ENCODE measurements at places on chromosomes 4 and X.

DNA sequence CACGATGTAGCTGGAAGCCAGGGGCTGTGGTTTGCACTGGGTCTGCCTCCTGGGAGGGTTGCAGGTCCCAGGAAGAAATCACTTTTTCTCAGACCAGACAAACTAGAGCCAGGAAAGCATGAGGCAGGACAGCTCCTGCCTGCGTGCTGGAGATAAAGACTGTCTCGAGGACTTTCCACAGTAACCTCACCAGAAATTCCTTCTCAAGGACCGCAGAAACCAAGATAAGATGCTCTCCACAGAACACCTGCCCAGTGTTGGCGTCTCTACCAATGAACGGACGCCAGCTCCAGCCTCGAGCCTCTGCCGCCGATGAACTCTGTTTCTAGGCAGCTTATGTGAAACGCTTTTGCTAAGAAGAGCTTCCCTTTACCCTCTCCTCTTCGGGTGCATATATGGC is 76.9 kb upstream of the AFAP1 start:
- no peaks in the 10 kb centered on the region for H3K4me1 ChIP-seq
- H3K27me3 ChIP-seq = no peaks in the 10 kb centered on the region
- DNase-seq = no peak
- H3K4me3 ChIP-seq = no peak overlapping the region
- H3K36me3 ChIP-seq = no peaks in the 10 kb centered on the region

GRCh38 chr4:37389967-37390580 is 145.5 kb downstream of the NWD2 start:
- no peak overlapping the region for H3K27ac ChIP-seq
- no peaks in the 10 kb centered on the region for H3K36me3 ChIP-seq
- no peak for DNase-seq
- H3K4me3 ChIP-seq = no peak overlapping the region

DNA sequence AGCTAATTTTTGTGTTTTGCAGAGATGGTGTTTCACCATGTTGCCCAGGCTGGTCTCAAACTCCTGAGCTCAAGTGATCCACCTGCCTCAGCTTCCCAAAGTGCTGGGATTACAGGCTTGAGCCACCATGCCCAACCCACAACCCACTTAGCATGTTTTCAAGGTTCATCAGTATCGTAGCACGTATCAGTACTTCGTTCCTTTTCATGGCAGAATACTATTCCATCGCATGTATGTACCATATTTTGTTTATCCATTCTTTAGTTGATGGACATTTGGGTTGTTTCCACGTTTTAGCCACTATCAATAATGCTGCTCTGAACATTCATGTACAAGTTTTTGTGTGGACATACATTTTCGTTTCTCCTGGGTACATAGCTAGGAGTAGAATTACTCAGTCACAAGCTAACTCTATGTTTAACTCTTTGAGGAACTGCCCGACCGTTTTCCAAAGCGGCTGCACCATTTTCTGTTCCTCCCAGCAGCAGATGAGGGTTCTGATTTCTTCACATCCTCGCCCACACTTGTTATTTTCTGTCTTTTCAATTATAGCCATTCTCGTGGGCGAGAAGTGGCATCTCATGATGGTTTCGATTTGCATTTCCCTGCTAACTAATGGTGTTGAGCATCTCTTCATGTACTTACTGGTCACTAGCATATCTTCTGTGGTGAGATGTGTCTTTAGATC is 32.5 kb downstream of the MAN2B2 start:
- no peak for DNase-seq
- H3K4me3 ChIP-seq = no peak overlapping the region
- no peaks in the 10 kb centered on the region for H3K27me3 ChIP-seq
- peaks cover 98% of the 10 kb centered on the region for H3K36me3 ChIP-seq
- no peaks in the 10 kb centered on the region for H3K4me1 ChIP-seq

DNA sequence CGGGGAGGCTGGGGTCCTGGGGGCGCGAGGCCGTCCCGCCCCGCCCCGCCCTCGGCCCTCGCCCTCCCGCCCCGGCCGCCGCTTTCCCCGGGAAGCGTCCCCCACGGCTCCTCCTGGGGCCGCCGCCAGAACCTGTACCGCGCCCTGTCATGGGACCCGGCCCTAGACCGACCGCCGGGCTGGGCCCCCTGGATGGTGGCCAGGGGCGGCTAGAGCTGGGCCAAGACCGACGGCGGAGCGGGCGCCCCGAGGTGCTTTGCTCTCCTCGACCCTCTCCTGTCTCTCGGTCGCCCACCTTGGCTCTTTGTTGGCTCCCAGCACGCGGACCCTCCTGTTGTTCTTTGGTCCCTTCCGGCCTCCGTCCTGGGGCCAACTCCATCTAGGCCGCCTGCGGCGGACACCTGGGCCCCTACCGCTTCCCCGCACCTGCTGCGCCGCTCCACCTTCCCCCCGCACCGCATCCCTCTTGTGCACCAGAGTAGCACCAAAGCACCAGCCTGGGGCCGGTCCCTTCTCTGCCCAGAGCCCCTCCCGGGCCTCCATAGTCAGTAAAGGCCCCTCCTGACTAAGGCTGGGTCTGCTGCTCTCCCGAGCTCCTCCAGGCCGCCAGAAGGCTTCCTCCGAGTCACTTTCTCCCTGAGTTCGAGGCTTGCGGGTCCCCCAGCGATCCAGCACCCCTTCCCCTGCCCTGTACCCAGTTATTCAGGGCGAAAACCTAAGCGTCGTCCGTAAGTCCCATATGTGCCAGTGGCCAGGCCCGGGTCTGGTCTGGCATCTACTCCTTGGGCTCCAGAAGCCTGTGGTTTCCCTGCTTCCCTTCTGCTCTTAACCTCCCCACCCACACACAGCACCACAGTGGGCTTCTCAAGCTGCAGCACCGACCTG is 587 bp downstream of the TACC3 start:
- H3K27me3 ChIP-seq = no peaks in the 10 kb centered on the region
- peaks cover 12% of the 10 kb centered on the region for H3K4me1 ChIP-seq
- H3K4me3 ChIP-seq = peak overlapping the region; percentile 87
- DNase-seq = no peak

GRCh38 chr4:17616283-17616682 is 1.8 kb downstream of the MED28 start:
- H3K27ac ChIP-seq = no peak overlapping the region
- H3K4me3 ChIP-seq = peak overlapping the region; percentile 80
- H3K27me3 ChIP-seq = no peaks in the 10 kb centered on the region
- H3K4me1 ChIP-seq = peaks cover 4% of the 10 kb centered on the region
- H3K36me3 ChIP-seq = peaks cover 21% of the 10 kb centered on the region

DNA sequence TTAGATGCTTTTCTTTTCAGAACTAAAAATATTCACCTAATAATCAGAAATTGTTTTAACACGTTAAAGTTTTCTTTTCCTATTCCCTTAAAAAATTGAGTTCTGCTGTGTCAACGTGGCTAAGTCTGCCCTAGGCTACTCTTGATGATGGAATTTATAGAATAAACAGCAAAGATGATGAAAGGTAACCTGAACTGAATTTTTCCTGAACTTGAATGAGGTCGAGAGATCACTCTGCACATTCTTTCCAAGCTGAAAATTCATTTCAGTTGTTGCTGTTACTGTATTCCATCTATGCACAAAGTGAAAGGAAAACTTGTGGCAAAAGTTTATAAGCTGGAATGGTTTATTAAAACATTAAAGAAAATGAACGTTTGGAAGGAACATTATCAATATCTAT is 245.9 kb upstream of the GIMD1 start:
- no peak for DNase-seq
- peaks cover 3% of the 10 kb centered on the region for H3K4me1 ChIP-seq
- no peaks in the 10 kb centered on the region for H3K36me3 ChIP-seq

- H3K4me1 ChIP-seq = no peaks in the 10 kb centered on the region
- peaks cover 68% of the 10 kb centered on the region for H3K36me3 ChIP-seq
- no peak for DNase-seq
- no peak overlapping the region for H3K27ac ChIP-seq
- no peak overlapping the region for H3K4me3 ChIP-seq
- H3K27me3 ChIP-seq = no peaks in the 10 kb centered on the region
These were observed 77.2 kb downstream of the CRMP1 start for GRCh38 chr4:5815641-5816040.

DNA sequence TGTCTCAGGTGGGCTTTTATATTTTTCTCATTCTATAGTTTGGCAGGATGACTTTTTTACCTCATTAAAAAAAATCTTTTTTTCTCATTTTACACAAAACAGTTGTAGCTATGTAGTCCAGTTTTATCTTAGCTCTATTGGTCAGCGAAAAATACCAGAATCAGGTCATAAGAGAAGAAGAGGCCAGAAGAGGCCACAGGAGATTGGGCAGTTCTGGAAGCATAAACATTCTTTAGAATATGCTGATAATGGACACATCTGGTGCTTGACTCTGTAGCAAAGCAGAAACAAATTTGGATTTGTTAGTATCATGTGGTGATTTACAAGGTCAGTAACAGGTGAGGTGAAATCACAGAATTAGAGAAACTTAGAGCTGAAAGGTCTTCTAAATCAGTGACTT is 66.6 kb upstream of the ARHGAP24 start:
- no peak overlapping the region for H3K27ac ChIP-seq
- no peaks in the 10 kb centered on the region for H3K27me3 ChIP-seq
- no peak overlapping the region for H3K4me3 ChIP-seq
- no peaks in the 10 kb centered on the region for H3K4me1 ChIP-seq

Measured in ascending aorta (tissue), 2 donors.